ENCODE measurements at places on chromosomes 2 and 18.

DNA sequence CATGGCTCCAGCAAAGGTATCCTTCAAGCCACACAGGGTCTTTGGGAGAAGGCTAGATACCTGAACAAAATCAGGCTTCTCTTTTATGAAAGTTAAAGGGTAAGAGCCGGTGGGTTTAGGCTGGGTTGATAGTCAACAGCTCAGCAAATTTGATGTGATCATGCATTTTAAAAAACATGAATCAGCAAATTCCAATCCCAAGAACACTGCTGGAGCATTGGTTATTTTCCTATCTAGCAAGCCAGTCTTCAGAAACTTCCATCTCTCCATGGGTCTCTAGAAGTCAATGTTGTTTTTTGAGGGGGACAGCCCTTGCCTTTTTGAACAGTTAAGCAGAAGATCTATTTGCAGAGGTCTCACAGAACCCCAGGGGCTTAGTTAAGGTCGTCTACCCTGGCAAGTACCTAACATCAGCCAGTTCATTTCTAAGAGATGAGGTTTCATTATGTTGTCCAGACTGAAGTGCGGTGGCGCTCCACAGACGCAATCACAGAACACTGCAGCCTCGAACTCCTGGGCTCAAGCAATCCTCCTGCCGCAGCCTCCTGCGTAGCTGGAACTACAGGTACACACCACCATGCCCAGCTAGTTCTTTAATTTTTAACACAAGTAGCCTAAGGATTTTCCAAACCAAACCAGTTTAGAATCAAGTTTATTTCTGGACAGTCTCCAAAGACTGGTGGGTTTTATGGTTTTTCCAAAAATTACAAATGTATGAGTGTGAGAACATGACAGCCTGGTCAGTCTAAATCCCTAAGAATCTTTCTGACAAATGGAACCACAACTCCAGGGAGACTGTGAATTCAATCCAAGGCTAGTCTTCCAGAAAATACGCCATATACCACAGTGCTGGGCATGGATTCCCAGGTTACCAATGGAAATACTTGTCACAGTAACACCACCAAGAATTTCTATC lies 4.1 kb upstream of the ZCCHC2 start:
- DNase-seq: no peak

GRCh38 chr2:25125189-25125588 lies 43.2 kb downstream of the POMC start:
- DNase-seq: no peak

DNA sequence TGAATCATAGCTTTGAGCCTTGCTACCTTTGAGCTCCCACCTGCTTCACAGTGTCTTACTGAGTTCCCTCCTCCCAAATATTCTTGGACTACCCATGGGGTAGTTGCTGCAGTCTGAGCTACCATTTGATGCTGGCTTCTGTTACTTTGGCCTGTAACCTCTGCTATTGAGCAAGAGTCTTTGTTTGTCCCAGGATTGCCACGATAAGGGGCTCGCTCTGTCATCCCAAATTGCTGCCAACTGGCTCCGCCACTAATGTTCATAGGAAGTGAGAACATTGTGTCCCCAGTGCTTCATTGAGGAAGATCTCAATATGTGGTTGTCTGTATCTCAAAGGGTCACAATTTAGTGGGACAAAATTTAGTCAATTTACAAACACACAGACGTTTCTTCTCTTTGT lies 103.8 kb downstream of the TRIM43 start:
- no peak for DNase-seq

GRCh38 chr2:21452263-21452662 lies 328.5 kb downstream of the TDRD15 start:
- DNase-seq: no peak

GRCh38 chr18:56984731-56985130 lies 162.2 kb upstream of the BOD1L2 start:
- DNase-seq: no peak

DNA sequence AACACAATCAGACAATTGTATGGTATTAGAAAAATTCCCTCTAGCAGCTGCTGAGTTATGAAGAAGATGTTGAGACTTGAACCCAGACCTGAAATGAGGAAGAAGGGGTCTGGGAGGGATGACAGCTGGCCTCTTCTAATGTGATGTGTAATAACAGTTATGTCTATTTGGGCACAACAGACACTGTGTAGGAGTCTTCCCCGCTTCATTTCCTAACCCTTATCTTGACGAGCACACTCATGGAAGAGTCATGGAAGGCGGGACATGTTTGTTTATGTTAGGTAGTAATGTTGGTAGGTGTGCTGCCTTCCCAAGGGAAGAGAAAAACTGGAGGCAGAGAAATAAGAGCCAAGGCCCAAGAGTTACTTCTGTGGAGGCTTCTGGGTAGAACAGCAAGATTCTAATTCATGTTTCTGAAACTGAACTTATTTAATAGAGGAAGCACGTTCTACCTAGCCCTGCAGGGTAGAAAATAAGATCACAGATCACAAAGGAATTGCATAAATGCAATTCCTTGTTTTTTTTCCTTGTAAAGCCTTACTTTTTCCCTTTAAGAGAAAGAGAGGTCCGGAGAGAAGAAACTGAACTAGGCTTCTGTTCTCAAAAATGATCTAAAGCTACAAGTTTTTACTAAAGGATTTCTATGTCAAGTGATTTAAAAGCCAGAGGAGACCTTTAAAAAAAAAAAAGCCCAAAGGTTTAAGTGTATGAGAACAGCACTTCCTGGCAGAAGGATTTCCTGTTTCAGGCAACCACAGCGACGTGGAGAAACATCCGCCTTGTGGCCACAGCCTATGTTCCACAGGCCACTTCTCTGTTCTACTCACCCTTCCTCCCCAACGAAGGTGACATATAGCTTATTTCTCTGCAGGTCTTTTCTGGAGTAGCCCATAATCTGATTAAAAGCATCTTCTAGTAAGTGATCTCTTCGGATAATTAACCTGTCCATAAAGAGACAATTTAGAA lies 68.5 kb upstream of the STK17B start:
- no peak for DNase-seq

- DNase-seq: no peak
Measured at GRCh38 chr2:138093455-138093854, 129.2 kb downstream of the HNMT start.

DNA sequence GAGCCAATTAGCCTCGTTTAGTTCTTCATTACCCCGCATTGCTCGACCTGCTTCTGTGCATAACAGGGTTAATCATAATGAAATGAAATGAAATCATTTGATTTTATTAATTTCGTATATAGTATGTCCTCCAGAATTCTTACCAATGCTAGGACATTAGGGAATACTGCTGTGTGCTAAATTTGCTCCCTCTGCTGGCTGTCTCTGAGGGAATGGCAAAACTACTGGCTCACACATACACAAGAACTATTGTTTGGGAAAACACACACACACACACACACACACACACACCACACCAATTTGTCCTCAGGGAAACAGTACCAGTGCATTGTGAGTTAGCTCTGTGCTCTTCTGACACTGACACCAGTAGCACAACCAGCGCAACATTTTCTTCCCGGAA lies 273.3 kb upstream of the TCF4 start:
- no peak for DNase-seq

DNA sequence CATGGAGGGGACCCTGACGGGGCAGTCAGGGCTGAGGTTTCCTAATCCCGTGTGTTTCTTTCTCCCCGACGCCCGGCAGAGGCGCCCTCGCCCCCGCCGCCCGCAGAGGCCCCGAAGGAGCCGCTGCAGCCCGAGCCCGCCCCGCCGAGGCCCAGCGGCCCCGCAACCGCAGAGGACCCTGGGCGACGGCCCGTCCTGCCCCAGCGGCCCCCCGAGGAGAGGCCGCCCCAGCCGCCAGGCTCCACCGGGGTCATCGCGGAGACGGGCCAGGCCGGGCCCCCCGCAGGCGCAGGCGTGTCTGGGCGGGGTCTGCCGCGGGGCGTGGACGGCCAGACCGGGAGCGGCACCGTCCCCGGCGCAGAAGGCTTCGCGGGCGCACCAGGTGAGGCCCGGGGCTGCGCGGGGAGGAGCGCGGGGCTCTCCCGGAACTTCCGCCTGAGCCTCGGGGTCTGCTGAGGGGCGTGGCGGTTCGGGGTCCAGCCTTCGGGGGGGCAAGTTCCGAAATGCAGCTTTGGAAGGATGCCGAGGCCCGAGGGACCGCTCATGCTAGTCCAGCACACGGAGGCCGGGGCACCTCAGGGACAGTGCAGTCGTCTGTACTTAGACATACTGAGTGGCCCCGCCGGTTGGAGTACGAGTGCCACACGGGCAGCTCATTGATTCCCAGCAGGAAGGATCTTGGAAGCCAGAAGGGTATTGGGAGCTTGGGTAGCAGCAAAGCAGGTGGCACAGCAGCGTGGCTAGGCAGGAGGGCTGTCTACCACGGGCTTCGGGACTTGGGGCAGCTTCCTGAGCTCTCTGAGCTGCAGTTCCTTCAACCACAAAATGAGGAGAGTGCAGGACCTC lies 60.1 kb downstream of the EMILIN2 start:
- DNase-seq: peak; percentile 33

All from NCI-H774 (cell line).